ENCODE measurements at places on chromosomes 12 and 14.

- DNase-seq = no peak
Observed at GRCh38 chr12:86429824-86430223, 173.6 kb upstream of the MGAT4C start.

DNA sequence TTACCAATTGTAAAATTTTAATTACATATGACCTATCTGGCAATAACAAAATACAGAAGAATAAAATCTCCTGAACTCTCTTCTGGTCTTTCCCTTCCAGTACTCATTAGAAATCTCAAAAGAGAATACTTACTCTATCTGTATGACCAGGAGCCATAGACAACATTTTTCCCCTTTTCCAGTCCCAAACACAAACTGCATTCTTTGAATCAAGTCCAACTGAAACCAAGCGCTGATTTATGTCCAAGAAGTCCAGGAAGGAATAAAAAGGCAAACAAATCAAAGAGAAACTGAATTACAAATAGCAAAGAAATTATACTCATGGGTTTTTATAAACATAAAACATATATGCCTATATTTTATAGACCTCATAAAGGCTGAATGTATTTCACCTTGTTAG is 46.7 kb downstream of the EML5 start:
- DNase-seq = no peak

DNA sequence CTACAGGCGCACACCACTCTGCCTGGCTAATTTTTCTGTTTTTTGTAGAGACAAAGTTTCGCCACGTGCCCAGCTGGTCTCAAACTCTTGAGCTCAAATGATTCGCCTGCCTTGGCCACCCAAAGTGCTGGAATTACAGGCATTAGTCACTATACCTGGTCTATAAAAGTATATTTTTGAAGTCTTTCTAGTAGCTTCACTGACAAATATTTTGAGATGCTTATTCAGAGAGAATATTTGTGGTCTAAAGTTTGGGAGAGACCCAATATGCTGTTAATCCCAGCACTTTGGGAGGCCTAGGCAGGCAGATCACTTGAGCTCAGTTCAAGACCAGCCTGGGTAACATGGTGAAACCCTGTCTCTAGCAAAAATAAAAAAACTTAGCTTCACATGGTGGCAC is 22.0 kb upstream of the PPP1R12A start:
- no peak for DNase-seq

- DNase-seq = no peak
Observed at GRCh38 chr12:91685917-91686316, 459.7 kb downstream of the BTG1 start.

DNA sequence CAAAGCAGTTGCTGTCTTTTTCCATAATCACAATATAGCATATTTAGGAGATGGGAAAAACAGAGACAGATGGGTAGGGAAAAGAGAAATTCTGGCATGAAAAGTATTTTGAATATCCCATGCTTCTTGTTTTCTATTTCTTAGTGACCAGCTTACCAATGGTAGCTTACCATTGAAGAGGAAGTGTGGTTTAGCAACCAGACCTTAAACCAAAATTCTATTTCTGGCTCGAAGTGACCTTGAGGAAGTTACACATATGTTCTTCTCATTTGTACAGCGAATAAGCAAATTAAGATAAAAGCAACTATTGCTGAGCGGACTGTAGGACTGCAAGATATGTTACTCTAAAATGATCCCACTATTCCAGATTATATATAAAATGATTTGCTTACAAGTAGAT is 82.9 kb downstream of the FGD4 start:
- no peak for DNase-seq

DNA sequence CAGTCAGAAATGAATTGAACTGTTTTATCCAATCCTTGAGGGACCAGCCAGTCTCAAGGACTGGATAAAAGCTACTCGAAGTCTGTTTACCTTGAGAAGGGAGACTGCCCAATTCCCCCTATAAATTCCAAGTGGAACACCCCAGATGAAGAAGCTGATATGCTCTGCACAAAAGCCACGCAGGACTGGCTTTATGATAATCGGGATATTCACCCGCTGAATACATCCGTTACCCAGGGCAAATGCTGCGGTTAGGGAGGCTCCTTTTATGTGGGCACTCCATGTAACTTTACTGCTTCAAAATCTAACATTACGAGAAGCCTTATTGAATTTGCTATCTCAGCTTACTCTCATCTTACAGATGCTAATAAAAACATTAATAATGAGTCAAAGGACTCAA is 119.1 kb downstream of the DENND5B start:
- no peak for DNase-seq

- no peak for DNase-seq
Observed at GRCh38 chr14:31828946-31829868, 247.9 kb upstream of the ARHGAP5 start.

GRCh38 chr14:56821177-56821576 is 10.9 kb upstream of the OTX2 start:
- no peak for DNase-seq

DNA sequence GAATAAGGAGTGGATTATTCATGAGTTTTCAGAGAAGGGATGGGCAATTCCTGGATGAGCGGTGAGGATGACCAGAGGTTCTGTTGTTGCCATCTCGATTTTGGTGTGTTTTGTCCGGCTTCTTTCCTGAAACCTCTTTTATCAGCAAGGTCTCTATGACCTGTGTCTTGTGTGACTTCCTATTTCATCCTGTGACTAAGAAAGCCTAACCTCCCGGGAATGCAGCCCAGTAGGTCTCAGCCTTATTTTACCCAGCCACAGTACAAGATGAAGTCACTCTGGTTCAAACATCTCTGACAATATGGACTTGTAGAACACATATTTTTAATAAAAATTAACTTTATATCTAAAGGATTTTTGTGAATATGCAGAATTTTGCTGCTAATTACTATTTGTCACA is 716.4 kb downstream of the FSCB start:
- DNase-seq = no peak

GRCh38 chr12:120960657-120961056 is 17.7 kb upstream of the HNF1A start:
- peak; percentile 47 for DNase-seq

- no peak for DNase-seq
Observed at GRCh38 chr14:62168564-62169155, 406.4 kb downstream of the SNAPC1 start.

GRCh38 chr12:115320967-115321366 is 637.0 kb upstream of the TBX3 start:
- no peak for DNase-seq

GRCh38 chr14:44778604-44779003 is 183.1 kb downstream of the KLHL28 start:
- no peak for DNase-seq

- no peak for DNase-seq
Observed at GRCh38 chr14:33612197-33612505, 338.7 kb downstream of the EGLN3 start.

DNA sequence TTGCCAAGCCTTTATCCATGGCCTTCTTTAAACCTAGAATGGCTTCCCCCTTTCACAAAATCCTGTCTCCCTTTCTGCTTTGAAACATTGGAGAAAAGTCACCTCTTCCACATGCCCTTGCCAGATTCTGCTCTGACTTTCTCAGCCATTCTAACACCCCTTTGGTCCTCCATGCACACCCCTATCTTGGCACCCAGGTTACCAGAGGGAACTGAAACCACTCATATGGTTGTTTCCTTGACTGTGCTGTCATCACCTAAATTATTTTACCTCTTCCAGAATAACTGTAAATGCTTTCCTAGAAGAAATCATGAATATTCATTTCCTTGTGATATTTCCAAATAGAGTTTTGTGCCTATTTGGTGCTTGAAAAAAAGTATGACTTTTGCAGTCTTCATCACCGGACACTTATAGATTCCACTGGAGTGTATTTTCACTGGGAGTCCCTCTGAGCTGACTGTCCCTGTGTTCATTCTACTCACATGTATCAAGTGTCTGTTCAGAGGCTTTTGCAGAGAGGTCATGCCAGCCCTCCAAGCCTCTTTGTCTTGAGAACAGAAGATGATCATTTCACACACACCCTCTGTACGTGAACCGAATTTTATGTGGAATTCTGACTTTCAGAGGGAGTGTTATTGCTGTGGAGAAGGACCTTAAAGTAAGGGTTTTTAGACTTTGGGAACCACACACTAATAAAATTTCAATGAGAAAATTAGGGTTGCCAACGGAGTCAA is 74.1 kb downstream of the PLXNC1 start:
- DNase-seq = no peak

GRCh38 chr14:57464008-57464730 is 29.5 kb downstream of the CCDC198 start:
- no peak for DNase-seq

- DNase-seq = no peak
Observed at GRCh38 chr12:104651811-104652210, 195.1 kb downstream of the CHST11 start.

DNA sequence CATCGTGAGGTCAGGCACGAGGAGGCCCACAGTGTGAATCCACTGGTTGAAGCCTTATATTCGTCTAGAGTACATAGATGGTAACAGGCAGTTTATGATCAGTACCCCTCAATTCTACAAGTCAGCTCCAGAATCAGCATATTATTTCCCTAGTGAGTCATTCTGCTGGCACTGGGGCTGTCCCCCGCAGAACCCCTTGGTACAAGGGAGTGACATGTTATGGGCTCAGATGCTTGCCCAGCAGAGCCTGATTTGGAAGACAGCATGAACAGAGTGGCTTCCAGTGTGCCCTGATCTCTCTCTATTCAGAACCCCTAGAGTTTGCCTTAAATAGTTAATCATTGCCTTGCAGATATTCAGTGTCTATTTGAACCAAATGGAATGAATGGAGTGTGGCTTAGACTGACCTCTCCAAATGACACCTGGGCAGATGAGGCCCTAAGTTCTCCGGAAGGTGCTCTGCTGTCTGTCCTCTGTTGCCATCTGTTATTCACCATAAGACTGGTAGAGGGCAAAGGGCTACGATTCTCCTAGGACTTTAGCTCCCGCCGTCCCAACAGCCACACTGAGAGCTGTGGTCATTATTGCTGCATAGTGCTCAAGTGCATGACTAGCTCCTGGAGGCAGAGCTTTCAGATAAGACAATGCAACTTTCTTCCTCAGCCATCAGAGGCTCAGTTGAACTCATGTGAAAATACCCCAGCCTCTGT is 41.1 kb downstream of the CACNA2D4 start:
- DNase-seq = no peak

DNA sequence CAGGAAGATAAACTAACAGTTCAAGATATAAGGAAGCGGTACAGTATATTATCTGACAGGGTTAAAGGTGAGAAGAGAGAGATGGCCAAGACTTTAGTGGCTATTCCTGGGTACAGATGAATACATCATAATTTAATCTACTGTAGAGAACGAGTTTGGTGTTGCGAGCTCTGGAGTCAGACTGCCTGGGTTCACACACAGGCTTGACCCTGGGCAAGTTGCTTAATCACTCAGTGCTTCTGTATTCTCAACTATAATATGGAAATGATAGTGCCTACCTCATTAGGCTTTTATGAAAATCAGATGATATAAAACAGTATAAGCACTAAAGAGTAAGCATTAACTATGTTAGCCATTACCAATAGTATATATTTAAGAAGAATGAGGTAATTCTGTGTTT is 3.5 kb downstream of the PPM1H start:
- no peak for DNase-seq

- no peak for DNase-seq
Observed at GRCh38 chr12:78388461-78388860, 476.1 kb upstream of the SYT1 start.

GRCh38 chr12:80622271-80622670 is 85.2 kb upstream of the MYF6 start:
- DNase-seq = no peak

GRCh38 chr12:131452444-131452860 is 258.4 kb upstream of the SFSWAP start:
- DNase-seq = no peak

DNA sequence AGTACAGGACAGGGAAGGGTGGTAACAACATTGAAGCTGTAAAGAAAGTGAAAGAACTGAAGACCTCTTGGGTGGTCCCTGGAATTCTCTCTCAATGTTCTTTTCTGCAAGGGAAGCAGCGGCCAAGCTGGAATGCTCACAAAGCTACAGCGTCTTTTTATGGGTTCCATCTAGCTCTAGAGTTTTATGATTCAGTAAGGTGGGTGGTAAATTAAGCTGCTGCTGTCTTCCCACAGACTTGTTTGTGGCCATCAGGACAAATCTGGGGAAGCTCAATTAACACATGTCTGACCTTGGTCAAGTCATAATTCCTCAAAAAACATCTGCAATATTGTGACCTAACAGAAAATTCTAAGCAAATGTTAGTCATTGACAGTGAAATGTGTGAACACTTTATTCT is 139.1 kb downstream of the MED13L start:
- DNase-seq = no peak

- DNase-seq = no peak
Observed at GRCh38 chr12:51217133-51217967, 512 bp downstream of the POU6F1 start.

- DNase-seq = no peak
Observed at GRCh38 chr14:65107200-65107599, 4.9 kb upstream of the MAX start.

- DNase-seq = no peak
Observed at GRCh38 chr12:124864326-124864752, 675 bp upstream of the SCARB1 start.

GRCh38 chr12:42315108-42315507 is 10.8 kb downstream of the ZCRB1 start:
- no peak for DNase-seq

- DNase-seq = no peak
Observed at GRCh38 chr12:123055281-123055766, 74.8 kb downstream of the ARL6IP4 start.

DNA sequence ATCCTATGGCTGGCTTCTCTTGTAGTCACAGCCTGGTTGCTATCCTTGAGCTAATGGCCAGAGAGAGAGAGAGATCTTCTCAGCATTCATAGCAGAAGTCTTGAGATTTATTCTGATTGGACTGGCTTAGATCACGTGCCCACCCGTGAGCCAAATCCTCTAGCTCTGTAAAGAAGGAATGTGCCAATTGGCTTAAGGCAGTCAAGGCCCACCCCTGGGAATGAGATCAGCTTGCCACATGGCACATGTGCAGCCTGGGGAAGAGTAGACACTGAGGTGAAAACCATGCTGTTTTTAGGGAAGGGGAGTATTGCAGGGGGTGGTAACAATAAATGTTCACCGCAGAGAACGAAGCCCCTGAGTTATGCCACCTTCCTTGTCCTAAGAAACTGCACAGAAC is 36.3 kb downstream of the PLEKHG7 start:
- DNase-seq = no peak

- DNase-seq = no peak
Observed at GRCh38 chr14:105256292-105256960, 8.1 kb downstream of the BTBD6 start.

GRCh38 chr12:1830401-1830845 is 10.1 kb downstream of the LRTM2 start:
- no peak for DNase-seq

- no peak for DNase-seq
Observed at GRCh38 chr12:39329018-39329417, 113.9 kb downstream of the KIF21A start.

- no peak for DNase-seq
Observed at GRCh38 chr14:102517392-102518062, 8.0 kb upstream of the ANKRD9 start.

All from stimulated activated CD8-positive, alpha-beta memory T cell treated with anti-CD3 and anti-CD28 coated beads, Interleukin-7, amount 100 ng/mL, for 48 hours (primary cell).